Posterior vena cava (tissue), 2 donors: ENCODE measurements at places on chromosomes 6 and 20. TPM values are rescaled to one million over a fixed set of nuclear protein-coding genes. Genes with fewer than 3 reads are reported as not detected.

SERPINB6 gene
- 90.7 TPM for total RNA-seq

LIN28B gene
- total RNA-seq: not detected

RNF5 gene
- 43.2 TPM for total RNA-seq

OSTM1 gene
- total RNA-seq: 70.7 TPM

APOM gene
- total RNA-seq: 0.60 TPM

ESR1 gene
- total RNA-seq: 11.6 TPM

RSPO4 gene
- total RNA-seq: not detected
